Aorta (tissue), 5 donors: ENCODE measurements at places on chromosomes 2 and 18. TPM values are rescaled to one million over a fixed set of nuclear protein-coding genes. Genes with fewer than 3 reads are reported as not detected.

GRCh38 chr2:21038403-21039073, 5.3 kb downstream of the APOB start:
- no peak for DNase-seq

- no peak for DNase-seq
Measured at GRCh38 chr2:196482119-196483065, 157.1 kb upstream of the CCDC150 start.

- peak; percentile 98 for DNase-seq
Measured at GRCh38 chr2:156334496-156335478, 2.3 kb upstream of the NR4A2 start.

DNA sequence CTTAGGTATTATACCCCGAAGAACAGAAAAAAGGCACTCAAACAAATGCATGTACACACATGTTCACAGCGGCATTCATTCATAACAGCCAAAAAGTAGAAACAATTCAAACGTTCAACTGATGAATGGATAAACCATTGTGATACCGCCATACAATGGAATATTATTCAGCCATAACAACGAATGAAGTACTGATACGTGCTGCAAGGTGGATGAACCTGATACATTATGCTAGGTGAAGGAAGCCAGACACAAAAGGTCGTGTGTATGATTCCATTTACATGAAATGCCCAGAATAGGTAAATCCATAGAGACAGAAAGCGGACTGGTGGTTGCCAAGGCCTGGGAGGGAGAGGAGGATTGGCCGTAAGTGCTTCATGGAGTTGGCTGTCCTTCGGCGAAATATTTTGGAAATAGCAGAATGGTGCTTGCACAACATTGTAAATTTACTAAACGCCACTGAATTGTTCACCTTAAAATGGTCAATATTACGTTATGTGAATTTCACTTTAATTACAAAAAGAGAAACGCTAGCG, 750 bp upstream of the RMP24 start:
- no peak for DNase-seq

- no peak for DNase-seq
Measured at GRCh38 chr18:2497797-2498196, 73.5 kb downstream of the METTL4 start.

DNA sequence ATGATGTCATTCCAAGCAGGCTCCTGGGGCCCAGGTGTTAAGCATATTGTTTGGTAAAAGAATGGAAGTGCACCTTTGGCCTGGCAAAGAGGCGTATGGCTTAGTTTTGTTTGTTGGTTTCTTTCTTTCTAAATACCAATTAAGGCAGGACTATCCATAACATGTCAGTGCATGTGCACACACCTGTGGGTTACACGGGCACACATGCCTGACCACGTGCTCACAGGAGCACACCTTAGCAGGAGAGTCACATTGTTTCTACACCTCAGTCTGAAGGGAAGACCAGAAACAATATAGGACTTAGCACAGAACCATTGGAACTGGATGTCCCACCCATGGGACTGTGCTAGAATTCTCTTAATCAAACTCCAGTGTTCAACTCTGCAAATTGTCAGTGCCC, 127.8 kb downstream of the FBXO15 start:
- no peak for DNase-seq

DNA sequence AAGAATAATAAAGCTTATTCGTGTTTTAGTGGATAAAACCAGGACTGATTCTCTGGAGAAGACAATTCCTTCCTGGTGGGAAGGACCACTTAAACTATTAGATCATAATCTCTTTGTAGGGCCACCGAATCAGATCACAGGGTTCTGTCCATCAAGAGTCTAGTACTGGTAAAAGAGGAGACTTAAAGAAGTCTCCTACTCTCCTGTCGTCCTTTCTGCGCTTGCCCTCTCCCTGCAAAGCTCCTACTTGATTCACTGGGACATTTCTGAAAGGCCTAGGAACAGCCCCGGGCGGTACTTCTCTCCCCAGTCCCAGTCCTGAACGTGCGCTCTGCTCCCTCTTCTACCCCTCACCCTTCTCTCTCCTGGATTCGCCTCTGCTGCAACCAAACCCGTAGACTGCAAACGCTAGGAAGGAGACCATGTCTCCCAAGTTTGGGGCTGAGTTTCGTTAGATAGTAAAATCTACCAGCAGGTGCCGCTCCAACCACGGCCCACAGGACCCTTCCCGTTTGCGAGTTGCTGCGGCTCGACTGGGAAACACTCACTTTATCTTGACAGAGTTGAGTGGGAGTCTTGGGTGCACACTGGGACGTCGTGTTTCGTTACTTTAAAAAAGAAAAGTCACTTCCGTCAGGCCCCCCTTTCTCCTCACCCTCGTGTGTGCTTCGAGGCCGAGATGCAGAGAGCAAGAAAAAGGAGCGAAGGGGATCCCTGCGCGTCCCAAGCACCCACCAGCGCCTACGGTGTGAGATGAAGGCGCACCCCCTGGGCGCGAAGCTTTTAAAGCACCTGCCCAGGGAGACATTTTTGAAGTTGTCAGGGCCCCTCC, 923 bp downstream of the FIGLA start:
- DNase-seq, result peak; percentile 78

- no peak for DNase-seq
Measured at GRCh38 chr18:37527395-37527794, 38.2 kb downstream of the CELF4 start.

DNA sequence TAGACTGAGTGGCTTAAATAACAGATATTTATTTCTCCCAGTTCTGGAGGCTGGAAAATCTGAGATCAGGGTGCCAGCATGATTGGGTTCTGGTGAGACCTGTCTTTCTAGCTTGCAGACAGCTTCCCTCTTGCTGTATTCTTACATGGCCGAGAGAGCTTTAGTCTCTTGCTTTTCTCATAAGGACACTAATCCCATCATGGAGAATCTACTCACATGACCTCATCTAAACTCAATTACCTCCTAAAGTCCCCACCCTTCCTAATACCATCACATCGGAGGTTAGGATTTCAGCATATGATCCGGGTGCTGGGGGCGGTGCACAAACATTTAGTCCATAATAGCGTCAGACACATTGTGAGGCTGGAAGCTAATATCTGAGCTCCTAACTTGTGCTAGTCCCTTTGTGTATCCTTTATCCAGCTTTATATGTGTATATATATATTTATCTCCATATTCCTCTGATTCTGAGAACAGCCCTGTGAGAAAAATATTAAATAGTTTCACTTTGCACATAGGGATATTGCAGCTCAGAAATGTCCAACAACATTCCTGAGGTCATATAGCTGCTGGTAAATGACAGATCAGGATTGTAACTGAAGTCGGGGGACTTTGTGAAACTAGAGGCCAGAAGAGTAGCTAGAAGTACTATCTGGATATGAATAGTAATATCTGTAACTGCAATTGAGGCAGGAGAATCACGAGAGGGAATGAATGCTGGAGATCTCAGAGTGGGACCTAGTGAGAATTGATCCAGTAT, 28.9 kb downstream of the MARCHF4 start:
- no peak for DNase-seq

GRCh38 chr2:177636672-177637071, 244.1 kb downstream of the AGPS start:
- DNase-seq, result no peak

- no peak for DNase-seq
Measured at GRCh38 chr2:202808754-202809153, 62.8 kb downstream of the ICA1L start.

DNA sequence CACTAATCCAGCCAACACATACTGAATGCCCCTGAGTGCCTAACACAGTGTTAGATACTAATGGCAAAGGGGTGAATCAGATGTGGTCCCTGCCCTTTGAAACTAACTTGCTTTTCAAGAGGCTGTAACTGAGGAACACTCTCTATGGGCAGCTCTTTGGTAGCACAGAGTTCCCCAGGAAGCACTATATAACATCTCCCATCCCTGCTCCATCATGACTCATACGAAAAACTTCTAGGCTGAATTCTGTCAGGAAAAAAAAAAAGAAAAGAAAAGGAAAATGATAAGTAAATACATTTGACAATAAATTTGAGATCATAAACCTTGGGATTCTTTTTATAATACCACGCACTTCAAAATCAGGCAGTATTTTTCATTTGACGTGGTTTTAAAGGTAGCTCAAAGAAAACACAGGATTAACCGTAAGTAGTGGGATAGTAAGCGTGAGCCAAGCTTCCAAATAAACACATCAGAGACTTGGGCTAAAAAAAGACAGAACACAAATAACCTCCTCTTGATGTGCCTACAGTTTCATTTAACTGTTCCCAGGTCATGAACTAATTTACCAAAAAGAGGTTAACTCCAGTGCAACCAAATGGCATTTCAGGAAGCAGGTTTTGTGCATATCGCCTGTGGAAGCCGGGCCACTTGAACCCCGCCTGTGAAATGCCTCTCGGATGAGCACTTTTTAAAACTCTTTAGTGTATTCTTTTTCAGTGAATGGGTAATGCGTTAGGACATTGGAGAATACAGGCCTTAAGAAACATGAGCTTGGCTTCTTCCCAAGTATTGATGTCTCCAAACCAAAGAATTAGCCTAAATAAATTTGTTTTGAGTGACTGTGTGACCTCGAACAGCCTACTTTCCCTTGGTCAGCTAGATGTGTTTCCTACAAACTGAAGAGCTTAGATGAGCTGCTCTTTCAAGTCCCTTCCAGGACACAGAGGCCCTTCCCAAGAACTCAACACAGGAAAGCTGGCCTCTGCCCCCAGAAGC, 42.0 kb downstream of the RDH14 start:
- no peak for DNase-seq

DNA sequence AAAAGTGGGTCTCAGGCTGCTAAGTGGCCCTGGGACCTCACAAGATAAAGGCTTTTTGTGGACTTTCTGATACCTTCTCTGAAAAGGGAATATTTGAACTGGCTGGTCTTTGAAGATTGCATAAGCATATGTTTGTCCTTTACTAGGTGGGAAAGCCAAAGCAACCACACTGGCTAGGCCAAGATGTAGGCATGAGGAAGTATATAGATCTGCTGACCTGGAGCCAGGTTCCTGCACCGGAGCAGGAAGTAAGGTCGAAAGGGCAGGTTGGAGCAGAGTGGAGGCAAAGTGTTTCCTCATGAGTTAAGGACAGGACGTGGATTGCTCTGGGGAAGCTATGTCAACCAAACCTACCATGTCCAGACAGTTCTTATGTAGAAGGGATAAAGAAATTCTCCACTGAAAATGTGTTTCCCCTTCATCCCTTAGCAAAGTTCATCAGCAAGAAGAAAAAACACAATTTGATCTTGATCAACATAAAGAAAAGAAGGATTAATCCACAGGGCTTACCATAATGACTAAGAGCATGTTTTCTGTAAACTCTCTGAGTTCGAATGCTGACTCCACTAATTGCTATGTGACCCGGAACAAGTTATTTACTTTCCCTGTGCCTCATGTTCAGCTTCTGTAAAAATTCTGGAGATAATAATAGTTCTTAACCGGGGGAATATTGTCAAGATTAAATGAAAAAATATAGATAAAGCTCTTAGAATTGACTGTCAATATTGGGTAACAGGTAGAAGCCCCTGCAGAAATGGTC, 156.1 kb upstream of the SRD5A2 start:
- no peak for DNase-seq

DNA sequence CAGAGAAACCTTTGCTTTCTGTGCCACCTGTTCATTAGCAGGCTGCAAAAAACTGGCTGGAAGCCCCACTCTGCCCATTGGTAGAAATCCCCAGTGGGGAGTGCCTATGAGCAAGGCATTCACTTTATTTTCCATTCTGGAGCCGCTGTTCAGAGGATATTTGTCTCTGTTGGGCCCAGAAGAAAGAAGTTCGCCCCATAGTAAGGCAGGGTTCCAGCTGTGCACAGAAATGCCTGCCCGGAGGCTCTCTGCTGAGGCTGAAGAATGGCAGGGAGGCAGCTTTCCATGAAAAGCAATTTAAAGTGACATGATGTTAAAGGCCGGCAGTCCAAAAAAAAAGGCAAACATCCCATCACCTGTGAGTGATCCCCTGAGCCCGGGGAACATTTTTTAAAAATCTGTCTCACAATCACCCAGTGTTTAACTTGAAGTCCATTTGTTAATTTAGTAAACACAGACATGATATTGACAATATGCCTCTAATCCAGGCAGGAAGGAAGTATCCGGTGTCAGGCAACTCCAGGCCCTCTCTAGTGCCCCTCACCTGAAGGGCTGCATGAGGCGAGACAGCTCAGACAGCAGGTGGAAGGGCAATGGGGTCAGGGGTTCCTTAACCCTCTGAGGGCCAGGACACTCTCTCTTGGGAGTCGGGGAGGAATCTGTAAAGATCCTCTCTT, 265.1 kb upstream of the SIX2 start:
- DNase-seq, result no peak

- peak; percentile 74 for DNase-seq
Measured at GRCh38 chr2:109466674-109467575, 146.8 kb downstream of the SEPTIN10 start.

GRCh38 chr2:215839309-215839708, 174.0 kb downstream of the MREG start:
- no peak for DNase-seq

DNA sequence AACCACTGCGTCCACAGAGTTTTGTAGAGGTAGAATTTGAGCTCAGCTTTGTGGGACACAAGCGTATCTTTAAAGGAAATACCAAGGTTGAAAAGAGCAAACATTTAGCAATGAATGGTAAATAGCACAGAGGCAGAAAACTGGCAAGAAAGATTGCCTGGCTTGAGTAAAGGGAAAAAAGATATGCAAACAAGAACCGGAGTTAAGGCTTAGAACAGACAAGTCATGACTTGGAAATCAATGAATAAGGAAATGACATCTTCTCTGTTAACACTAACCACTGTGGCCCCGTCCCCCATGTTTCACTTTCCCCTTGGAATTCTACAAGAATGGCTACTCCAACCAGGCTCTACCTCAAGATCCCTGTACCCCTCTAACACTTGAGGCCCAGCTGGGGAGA, 3.8 kb downstream of the STAM2 start:
- DNase-seq, result no peak

DNA sequence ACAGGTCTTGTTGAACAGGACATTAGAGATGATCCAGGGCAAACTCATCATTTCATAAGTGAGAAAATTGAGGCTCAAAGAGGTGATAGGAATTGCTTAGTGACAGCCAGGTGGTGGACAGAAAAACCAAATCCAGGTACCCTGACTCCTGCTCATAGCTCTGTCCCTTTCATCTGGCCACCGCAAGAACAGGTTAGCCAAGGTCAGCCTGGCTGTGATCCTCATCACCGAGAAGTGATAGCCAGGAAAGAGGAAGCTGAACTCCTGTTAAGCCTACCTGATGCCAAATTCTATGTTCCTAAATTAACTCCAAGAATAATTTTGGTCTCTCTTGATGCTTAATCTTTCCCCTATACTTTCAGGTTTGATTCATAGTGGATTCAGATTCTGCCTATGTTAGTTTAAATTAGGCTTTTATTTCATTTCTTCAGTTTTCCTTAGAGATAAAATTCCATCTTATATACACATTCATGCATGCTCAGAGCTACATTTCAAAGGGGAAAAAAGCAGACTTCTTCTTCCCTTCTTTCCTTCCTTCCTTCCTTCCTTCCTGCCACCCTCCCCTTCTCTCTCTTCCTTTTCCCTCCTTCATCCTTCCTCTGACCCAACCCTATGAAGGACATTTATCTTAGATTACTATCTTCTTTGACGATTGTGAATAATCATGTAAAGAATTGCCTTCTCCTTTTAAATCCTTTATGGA, 17.3 kb upstream of the CRIM1 start:
- no peak for DNase-seq

FMNL2 gene
- total RNA-seq, result 55.1 TPM

PLA2R1 gene
- total RNA-seq, result 34.9 TPM

STRADB gene
- 17.7 TPM for total RNA-seq

SERPINB11 gene
- total RNA-seq, result not detected

CFAP53 gene
- 0.39 TPM for total RNA-seq

ALLC gene
- not detected for total RNA-seq

FIGLA gene
- not detected for total RNA-seq
